ENCODE measurements at places on chromosomes 7 and 10.

DNA sequence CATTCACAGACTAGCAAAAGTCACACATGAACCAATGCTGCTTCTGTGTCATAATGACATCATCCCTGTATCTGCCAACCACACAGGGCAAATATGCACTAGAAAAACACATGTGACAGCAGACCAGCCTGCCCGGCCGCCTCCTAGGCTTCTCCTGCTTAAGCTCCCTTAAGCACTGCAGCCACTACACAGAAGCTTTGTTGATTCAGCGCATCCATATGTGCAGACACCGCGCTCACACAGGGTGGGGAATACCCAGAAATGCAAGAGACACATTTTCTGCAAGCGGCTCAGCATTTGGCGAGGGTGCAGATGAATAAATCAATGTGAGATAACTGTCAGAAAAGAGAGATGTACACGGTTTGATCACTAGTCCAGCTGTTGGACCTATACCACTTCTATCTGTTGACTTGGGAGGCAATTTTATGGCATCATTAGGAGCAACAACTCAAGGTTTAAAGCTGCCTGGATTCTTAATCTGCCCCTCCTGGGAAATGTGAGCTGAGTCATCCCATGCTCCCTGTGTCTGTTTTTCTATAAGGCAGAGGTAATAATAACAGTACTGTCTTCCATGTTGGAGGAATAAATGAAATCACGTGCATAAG, 33.4 kb downstream of the CPXM2 start:
- DNase-seq: no peak

GRCh38 chr10:93293999-93294398, 188.1 kb downstream of the MYOF start:
- DNase-seq: no peak

DNA sequence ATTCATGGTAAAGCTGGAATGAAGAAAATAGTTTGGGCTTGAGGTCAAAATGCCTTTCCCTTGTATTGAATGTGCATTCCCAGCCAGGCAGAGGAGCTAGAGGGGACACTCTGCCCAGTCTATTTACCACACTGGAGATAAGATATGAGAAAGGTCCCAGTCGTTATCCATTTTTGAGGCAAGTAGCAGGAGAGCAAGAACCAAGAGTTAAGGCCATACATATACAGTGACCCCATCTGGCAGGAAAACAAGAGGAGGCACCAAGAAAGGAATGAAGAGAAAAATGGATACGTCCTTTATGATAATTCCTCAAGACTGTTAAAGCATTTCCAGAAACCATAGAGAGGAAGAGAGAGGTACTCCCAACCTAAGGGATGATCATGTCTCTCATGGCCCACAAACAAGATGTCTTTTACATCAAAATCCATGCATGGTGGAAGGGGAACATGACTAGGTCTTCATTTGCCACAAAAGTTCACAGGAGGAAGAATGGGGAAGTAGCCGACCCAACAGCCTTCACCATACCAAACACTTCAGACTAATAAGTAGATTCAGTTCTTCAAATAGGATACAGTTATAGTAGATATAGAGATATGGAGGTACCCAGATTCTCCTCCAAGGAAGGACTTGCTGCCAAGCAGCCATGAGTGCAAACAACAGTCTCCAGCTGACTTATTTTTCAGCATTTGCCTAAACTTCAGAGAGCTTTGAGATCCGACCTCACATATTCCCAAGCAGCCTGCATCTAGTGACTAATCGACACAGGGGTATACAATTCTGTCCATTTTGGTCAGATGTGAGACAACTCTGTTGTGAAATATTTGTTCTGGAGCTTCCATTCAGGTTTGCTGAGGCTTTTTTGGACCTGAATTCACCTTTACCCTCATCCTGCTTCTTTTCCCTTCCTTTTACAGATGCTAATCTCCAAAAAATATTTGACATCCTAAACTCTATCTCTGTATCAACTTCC, 61.1 kb upstream of the CCDC71L start:
- DNase-seq: no peak

GRCh38 chr10:119333146-119333792, 125.9 kb downstream of the GRK5 start:
- peak; percentile 18 for DNase-seq

DNA sequence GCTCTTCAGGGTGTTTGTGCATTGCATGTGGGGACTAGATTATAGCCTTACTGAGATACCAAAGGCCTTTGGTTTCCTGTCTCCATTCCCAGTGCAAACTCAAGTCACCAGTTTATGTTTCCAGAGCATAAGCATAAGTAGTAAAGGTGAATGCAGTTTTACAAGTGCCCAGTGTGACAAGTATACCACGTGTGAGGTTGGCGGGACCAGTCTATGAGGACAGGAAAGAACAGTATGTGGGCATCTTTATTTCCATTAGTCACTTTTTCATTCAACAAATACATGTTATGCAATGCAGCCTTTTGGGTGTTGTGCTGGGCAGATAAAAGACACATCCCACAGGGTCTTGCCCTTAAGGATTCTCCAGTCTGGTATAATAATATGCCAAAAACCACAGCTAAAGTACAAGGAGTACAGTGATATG, 146.5 kb downstream of the ARID5B start:
- DNase-seq: no peak
